NCI-H1436 (cell line): ENCODE measurements at places on chromosomes 7 and 10.

DNA sequence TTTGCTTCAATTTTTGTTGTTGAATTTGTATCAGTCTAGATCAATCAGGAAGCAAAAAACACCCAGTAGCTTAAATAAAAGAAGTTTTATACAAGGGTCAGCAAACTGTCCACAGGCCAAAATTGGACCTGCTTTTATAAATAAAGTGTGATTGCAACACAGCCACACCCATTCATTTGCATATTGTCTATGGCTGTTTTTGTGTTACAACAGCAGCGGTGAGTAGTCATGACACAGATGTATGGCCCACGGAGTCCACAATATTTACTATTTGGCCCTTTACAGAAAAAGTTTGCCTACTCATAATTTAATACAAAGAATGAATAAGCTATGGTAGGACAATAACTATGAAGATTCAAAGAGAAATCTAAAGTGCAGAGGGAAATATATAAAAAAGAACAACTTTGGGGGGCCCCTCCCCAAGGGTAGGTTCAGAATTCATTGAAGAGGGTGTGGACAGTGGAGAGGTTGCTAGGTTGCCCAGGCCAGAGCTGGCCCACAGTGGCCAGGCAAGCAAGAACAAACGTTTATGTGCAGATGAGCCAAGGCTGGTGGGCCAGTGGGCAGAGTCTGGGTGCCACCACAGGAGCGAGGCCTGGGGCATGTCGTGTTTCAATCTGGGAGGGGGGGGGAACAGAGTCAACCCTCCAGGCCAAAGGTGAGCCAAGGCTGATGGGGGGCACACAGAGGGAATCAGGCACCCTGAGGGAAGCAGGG is 47.0 kb upstream of the AMPH start:
- DNase-seq = no peak

GRCh38 chr7:2915023-2915422 is 70.9 kb upstream of the GNA12 start:
- no peak for DNase-seq

- DNase-seq = no peak
Observed at GRCh38 chr10:65342245-65342644, 1583.6 kb upstream of the LRRTM3 start.

DNA sequence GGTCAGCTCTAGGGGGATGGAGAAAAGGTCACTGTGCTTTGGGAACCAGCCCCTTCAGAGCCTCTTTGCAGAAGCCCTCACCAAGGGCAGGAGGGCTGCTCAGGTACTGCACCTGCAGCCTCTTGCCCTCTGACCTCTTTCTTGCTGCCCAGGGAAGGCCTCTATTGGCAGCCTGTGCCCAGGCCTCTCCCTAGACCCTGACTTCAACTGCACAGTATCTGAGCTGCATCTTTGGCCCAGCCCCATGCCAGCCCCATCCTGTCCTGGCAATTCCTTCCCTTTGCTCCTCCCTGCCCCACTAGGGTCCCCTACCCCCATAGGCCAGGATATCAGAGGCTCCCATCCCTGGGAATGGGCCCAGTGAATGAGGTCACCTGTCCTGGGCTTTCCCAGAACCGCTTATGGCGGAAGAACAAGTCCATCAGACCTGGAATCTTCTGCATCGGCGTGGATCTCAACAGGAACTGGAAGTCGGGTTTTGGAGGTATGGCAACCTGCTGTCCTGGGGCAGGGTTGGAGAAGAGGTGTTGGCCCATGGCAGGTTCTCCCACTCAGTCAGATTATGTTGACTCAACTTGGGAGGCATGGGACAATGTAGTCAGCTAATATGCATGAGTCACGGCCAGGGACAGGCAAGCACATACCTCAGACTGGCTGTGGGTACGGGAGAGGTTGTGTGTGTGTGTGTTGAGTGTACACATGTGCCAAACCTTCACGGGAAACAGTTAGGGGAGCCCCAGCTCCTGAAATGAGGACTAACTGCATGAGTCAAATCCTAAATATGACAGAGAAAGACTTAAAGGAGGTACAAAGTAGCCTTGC is 17.1 kb upstream of the CPA1 start:
- DNase-seq = no peak

GRCh38 chr10:56003555-56003954 is 357.5 kb downstream of the ZWINT start:
- no peak for DNase-seq

- DNase-seq = no peak
Observed at GRCh38 chr7:39582536-39582935, 16.3 kb downstream of the YAE1 start.

- DNase-seq = no peak
Observed at GRCh38 chr7:94276027-94276426, 118.7 kb upstream of the COL1A2 start.

GRCh38 chr7:25930492-25931048 is 221.4 kb upstream of the NFE2L3 start:
- no peak for DNase-seq
